ENCODE measurements at places on chromosomes 2 and 18. TPM values are rescaled to one million over a fixed set of nuclear protein-coding genes. Genes with fewer than 3 reads are reported as not detected.

The ANO7 gene
- total RNA-seq = 0.14 TPM

- DNase-seq = no peak
Measured at GRCh38 chr18:7772510-7772888, 205.4 kb downstream of the PTPRM start.

DNA sequence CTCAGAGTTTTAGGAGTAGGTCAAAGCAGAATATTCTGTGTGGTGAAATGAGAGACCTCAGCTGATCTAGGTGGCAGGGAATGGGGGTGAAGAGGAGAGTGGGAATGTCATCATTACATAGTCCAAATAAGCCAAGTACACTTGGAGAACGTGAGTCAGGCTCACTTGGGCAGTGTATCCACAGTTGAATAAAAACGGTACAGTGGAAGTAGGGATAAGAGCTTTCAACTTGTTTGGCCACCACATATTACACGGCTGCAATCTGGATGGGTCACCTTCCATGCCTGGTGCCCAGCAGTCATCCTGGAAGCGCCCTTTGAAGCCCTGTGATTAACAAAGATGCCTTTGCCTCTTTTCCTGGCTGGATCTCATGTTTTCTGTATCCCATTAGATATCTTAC, 28.6 kb downstream of the MIB1 start:
- no peak for DNase-seq

The SLC39A6 gene
- 114 TPM for total RNA-seq

The SPIRE1 gene
- 2.5 TPM for total RNA-seq

The ARHGEF4 gene
- not detected for total RNA-seq

- no peak for DNase-seq
Measured at GRCh38 chr2:28028025-28028424, 137.5 kb downstream of the BABAM2 start.

- no peak for DNase-seq
Measured at GRCh38 chr2:173755798-173756197, 209.4 kb downstream of the SP3 start.

DNA sequence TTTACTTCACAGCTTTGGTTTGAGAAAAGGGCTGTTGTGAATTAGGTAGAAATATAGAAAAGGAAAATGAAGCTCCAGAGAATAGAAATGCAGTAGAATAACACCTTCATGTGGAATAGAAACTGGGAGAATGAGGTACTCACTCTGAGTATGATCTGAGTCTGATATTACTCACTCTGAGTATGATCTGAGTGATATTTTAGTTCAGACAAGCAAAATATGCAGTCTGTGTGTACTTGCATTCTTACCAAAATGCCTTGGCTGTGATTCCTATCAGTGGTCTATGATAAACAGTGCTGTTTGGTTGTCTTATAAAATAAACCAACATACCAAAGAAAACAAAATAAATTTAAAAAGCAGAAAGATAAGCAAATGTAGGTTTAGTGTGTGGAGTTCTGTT, 487.6 kb downstream of the THSD7B start:
- no peak for DNase-seq

- no peak for DNase-seq
Measured at GRCh38 chr18:10022365-10022764, 108.5 kb downstream of the VAPA start.

DNA sequence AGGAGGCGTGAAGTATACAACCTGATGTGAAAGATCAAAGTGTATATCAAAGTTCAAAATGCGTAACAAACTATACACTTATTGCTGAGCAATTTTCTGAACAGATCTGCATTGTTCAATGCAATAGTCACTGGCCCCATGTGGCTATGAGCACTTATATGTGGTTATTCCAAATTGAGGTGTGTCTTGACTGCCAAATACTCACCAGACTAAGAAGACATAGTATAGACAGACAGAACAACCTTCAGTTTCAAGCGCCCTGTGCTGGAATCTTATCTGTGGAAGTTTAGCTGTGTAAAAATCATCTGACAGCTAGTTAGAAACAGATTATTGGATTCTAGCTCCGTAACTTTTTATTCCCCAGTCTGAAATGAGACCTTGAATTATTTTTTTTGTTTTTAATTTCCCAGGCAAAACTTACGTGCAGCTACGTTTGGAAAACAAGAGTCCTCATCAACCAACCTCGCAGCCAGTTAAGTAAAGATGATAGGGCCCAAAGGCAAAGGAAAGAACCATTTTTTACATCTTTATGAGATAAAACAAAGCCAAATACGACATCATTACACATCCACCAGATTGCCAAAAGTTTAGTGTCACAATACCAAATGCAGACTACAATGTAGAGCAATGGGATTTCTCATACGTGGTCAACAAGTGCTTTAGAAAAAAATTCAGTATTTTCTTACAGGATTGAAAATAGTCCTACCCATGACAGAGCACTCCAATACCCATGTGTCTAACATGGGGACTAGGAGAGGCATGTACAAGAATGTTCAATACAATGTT, 37.2 kb downstream of the MBOAT2 start:
- DNase-seq = no peak

The PLGLB1 gene
- total RNA-seq = 12.2 TPM

Data from Karpas-422 (cell line).